BJ (cell line): ENCODE measurements at places on chromosomes 5 and 9. TPM values are rescaled to one million over a fixed set of nuclear protein-coding genes. Genes with fewer than 3 reads are reported as not detected.
A peak's percentile ranks its signal among the peaks of the same experiment; 100 is the strongest.

Gene IL7R
- polyA plus RNA-seq: 54.5 and 65.9 TPM in 2 replicates

Gene PCDHA12
- not detected in 2 replicates for polyA plus RNA-seq

Gene BTNL9
- not detected in 2 replicates for polyA plus RNA-seq

Gene RANBP17
- polyA plus RNA-seq: 10.5 and 12.9 TPM in 2 replicates

Gene ADGRV1
- polyA plus RNA-seq: 0.13 and 0.15 TPM in 2 replicates

Gene ESM1
- 2.4 and 2.8 TPM in 2 replicates for polyA plus RNA-seq

Gene TLX3
- not detected in 2 replicates for polyA plus RNA-seq

Gene FBLL1
- polyA plus RNA-seq: 0.56 and 0.61 TPM in 2 replicates

Gene IGIP
- 1.5 and 3.8 TPM in 2 replicates for polyA plus RNA-seq

- no peak for DNase-seq
These were observed 552.8 kb downstream of the CAAP1 start for GRCh38 chr9:26339796-26340195.

GRCh38 chr5:118228489-118228888 lies 759.9 kb downstream of the DTWD2 start:
- DNase-seq: no peak

- DNase-seq: peak; percentile 26
These were observed 28.9 kb downstream of the TBC1D2 start for GRCh38 chr9:98226516-98226915.

DNA sequence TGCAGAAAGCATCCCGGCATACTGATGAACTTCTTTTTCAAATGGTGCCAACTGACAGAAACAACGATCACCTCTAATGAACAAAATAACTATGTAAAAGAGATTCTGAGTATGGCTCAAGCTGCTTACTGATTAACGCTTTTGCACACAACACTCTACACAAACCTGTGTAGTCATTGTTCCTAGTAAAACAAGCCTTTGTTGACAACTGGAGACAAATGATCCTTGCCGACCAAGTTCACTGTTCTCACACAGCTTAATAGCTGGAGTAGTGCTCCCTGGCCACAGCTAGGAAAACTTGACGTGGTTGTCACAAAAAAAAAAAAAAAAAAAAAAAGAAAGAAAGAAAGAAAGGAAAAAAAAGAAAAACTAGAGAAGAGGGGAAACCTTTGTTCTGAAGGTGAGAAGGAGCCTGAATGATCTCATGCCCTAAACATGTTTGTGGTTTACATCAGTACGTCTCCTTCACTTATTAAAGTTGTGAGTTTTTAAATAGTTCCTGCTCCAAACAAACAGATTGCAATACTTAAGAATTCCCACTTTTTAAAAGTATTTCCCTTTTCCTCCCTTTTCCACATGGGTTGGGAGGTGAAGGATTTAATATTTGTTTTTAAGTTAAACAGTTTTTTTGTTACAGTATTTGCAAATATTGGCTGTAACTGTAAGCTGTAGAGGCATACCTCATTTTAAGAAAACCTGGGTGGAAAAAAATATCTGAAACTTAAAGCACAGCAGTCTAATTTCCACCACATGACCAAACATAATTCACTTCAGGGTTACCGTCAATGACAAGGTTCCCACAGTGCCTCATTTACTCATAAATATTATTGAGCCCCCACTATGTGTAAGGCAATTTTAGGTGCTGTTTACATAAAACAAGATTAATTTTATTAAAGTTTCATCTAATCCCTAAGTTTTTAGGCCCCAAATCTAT lies 63.7 kb downstream of the GLIS3 start:
- peak; percentile 68 for DNase-seq

DNA sequence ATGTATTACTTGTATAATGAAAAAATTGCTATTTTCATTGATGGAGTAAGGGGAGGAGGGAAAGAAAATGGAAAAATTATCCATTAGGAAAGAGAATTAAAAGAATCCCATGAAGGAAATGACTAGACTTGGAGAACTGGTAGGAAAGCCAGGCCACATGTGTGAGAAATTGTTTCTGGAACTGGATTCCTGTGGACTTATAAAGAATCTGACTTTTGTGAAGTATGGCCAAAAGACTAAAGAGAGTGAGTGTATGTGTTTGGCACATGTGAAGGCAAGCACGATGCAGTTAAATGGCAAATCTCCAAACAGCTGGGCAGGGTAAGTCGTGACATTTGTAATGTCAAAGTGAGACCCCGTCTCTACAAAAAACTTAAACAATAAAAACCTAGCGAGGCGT lies 89.4 kb downstream of the MTX3 start:
- no peak for DNase-seq

DNA sequence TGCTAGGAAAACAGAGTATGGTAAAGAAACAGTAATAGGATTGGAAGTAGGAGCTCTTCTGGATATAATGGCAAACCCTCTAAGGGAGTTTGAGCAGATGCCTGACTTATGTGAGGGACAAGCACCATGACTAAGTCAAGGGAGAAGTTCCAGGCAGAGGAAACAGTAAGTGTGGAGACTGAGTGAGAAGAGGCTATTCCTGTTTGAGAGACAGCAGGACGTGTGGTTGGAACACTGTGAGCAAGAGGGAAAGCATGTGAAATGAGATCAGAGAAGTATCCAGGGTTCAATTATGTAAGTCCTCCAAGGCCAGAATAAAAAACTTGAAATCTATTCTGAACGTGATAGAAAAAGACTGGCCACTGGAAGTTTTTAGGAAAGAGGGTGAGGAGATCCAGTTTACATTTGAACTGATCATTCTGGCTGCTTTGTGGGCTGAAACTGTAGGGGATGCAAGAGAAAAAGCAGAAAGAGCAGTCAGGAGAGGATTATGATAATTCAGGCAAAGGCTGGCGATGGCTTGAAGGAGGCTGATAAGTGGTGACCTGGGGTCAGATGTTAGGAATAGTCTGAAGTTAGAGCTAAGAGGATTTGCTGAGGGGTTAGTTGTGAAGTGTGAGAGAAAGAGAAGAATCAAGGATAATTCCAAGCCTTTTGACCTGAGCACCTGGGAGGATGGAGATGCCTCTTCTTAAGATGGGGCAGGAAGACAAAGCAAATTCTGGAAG lies 19.2 kb downstream of the DMAC1 start:
- DNase-seq: no peak

DNA sequence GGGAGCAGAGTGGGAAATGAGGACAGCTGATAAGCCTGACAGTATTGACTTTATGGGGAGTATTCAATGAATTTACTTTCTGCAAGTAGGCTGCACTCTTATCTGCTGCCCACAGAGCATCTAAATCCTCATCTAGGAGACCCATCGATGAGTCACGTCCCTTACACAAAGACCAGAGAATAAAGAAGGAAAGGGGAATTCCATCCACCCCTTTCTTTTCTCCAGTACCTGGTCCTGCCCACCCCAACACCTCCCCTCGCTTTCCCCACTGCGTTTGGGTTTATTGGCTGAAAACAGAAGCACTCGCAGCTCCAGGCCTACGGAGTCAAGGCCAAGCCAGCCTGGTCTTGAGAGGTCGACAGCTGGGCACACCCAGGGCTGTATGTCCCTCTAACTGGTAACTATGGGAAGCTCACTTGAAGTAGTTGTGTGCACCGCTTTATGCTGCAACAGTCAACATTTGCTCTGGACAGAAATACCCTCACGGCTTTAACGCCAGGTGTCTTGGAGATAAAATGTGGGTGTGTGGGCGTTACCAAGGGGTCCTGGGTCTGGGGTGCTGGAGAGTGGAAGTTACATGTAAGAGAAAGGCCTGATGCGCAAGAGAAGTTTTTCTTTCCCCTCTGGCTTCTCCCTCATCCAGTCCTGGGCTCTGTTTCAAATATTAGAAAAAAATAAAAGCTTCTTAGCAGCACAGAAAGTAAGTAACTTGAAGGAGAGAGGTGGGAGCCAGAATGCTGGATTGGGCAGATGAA lies 14.5 kb upstream of the TAL2 start:
- DNase-seq: no peak

GRCh38 chr5:34554641-34555040 lies 101.5 kb upstream of the RAI14 start:
- DNase-seq: no peak

DNA sequence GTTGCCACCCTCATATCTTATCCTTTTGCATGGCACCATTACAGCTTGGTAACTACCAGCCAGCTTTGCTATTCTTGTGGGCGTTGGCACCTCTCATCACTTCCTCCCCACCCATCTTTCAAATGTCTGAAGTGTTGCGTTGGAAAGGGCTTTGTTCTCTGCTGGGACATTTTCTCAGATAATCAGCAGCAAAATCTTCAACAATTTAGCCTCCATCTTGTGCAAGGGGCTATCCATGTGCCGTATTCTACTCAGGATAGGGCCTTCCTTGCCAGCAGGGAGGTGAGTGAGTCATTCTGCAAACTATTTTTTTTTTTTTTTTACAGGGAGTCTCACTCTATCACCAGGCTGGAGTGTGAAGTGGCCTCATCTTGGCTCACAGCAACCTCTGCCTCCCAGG lies 62.1 kb upstream of the NUDT12 start:
- DNase-seq: no peak

GRCh38 chr9:106801816-106802215 lies 61.1 kb upstream of the ZNF462 start:
- DNase-seq: no peak

DNA sequence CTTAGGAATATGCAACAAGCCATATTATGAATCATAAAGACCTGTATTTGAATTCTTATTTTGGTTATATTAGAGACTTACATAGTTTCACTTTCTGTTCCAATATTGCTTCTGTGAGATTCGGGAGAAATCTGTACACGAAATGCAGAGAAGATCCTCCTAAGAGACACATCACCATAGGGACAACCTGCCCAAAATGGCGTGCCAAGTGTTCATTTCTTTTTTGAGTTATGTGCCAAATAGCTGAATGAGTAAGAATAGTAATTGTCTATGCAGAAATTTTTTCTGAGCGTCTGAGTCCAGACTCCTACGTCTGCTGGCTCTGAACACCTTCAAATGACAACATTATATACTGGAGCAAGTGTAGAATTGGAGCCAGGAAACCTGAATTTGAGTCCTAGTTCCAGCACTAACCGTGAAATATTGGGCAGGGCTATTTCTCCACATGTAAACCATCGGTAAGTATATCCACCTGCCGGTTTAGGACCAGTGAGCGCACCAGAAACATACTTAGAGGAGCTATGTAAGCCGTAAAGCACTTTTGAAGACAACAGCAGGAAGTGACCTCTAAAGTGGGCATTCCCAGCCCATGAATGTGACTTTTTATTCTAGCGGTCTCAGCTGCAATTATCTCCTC lies 163.9 kb upstream of the DMRT1 start:
- no peak for DNase-seq

GRCh38 chr9:37995348-37995737 lies 73.7 kb downstream of the SHB start:
- DNase-seq: no peak

DNA sequence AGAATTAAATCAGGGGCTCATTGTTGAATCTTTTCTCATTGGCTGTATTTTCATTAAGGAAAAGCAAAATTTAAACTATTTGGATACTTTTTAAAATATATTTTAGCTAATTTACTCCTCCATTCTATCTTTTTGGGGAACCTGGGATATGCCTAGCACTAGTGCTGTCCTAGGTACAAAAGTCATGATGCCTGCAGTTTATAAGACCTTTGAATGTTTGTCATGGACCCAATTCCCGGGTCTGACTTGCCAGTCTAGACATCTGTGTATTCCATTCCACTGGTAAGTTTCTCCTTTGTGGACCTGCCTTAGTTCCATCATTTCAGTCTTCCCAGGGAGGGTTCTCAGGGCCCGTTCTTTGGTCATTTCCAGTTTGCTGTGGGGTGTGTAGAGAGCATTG lies 63.0 kb downstream of the WWC1 start:
- DNase-seq: no peak

- no peak for DNase-seq
These were observed 122.3 kb downstream of the MTRR start for GRCh38 chr5:7991125-7991821.

DNA sequence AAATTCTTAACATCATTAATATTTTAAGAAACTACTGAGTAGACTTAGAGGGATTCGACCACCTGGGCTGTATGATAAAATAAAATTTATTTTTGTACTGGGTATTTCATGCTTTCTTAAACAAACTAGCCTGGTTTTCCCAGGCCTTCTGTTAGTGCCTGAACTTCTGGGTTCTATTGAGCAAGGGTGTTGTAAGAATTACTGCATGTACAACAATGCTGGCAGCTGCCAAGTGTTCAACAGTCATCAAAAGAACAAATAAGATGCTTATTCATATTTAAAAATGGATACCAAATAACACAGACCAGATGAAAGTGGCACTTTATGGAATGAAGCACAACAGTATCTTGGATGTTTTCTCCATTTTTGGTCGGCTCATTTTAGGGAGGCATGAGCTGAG lies 123.2 kb upstream of the FBXL7 start:
- DNase-seq: no peak

GRCh38 chr5:178492278-178492677 lies 97.9 kb downstream of the COL23A1 start:
- no peak for DNase-seq

- DNase-seq: no peak
These were observed 34.2 kb downstream of the CORO2A start for GRCh38 chr9:98158071-98158831.

GRCh38 chr9:1047591-1048230 lies 2.4 kb upstream of the DMRT2 start:
- no peak for DNase-seq

- no peak for DNase-seq
These were observed 25.5 kb downstream of the FOXI1 start for GRCh38 chr5:170131235-170131634.

GRCh38 chr5:34535944-34536623 lies 120.0 kb upstream of the RAI14 start:
- DNase-seq: no peak

DNA sequence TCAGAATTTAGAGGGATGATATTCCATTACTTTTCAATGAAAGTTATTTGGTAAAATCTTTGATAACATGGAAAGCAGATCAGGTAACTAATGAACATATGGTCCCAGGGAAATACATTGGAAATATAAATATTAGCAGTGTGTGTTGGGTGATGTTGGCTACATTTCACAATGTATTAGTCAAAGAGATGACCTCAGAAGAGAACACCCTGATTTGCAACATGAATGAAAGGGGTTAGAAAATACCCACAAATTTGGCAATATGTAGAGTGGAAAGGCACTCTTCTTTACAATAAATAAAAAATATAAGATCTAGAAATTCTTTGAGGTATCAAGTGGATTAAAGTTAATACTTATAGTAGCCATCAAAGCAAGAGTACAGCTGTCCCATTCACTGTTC lies 606.7 kb downstream of the PSAT1 start:
- no peak for DNase-seq
